Right hindlimb (tissue), 1 donor: ENCODE measurements at places on chromosomes 7 and 10.

- no peak for DNase-seq
These were observed 18.8 kb upstream of the IFT22 start for GRCh38 chr7:101340379-101340778.

GRCh38 chr10:21501731-21502347 lies 23.6 kb downstream of the SKIDA1 start:
- no peak for DNase-seq

GRCh38 chr10:121942749-121943416 lies 15.1 kb upstream of the ATE1 start:
- peak; percentile 38 for DNase-seq

DNA sequence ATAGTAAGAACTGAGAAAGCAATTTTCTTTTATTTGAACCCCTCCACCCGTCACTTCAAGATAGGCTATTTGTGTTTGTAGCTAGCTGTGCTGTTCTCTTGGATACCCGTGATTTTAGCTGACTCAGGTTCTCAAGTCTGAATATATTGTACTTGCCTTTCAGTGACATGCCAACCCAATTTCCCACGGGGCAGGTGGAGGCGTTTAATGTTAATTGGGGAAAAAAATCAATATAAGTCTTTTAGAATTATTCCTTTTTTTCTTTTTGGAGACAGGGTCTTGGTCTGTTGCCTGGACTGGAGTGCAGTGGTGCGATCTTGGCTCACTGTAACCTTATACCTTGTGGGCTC lies 36.4 kb downstream of the ZRANB1 start:
- no peak for DNase-seq

DNA sequence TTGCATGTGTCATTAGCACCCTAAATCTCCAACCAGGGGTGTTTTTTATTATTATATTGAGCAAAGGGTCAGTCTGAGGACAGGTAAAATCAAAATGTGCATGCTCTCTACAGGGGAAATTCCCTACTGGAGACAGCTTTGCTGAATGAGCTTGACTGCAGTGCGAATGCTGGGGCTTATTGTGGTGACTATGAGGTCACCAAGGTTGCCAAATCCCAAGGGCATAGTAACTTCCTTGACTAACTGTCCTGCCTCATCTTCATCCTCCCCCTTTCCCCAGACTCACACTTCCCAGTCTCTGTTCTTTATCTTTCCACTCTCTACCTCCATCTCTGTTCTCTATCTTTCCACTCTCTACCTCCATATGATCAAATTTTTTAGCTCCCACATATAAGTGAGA lies 22.9 kb upstream of the AOC1 start:
- DNase-seq = no peak

DNA sequence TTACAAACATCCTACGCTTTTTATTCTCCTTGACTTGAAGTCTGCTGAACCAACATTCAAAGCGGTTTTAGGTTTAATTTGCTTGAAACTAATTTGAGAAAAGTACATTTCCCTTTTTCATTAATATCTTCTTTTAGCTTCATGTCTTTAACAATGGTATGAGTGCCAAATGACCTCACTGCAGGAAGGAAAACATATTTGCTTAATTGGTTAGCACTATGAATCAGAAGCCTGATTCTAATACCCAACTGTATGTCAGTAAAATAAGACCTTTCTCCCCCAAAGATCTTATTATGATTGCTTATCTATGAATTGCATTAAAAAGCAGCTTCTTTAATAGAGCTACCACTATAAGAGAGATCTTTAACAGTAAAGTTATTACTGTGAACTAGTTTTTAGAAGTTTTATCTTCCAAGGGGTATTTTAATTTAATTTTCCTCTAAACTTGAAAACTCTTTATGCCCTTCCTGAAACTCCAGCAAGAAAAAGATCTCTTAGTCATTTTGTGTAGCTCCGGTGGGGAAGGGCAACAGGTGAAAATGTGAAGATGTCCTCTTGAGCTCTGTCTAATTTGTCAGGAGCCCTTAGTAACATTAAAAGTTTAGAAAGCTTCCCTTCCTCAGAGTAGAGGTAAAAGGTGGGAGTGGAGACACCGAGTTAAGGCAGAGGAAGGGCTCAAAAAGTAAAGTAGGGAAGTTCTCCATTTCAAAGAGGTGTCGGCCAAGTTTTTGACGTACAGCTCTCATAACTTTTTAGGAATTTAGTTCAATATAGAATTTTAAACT lies 6.1 kb downstream of the COL1A2 start:
- no peak for DNase-seq

DNA sequence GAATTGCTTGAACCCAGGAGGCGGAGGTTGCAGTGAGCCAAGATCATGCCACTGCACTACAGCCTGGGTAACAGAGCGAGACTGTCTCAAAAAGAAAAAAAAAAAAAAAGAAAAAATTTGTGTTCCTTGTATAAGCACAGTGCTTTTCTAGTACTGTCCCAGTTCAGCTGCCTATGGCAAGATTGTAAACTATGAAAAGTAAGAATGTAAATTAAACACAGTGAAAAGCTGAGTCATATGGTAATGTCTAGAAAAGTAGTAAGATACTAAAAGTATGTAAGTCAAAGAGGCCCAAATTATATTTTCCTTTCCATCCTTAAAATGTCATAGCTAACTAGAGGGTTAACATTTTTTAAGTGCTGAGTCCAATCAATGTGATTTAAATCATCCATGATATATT lies 42.8 kb downstream of the RBM20 start:
- DNase-seq = no peak
